ENCODE measurements at places on chromosomes 6 and 20.

- no peak for DNase-seq
Observed at GRCh38 chr20:13430346-13431002, 208.3 kb downstream of the TASP1 start.

DNA sequence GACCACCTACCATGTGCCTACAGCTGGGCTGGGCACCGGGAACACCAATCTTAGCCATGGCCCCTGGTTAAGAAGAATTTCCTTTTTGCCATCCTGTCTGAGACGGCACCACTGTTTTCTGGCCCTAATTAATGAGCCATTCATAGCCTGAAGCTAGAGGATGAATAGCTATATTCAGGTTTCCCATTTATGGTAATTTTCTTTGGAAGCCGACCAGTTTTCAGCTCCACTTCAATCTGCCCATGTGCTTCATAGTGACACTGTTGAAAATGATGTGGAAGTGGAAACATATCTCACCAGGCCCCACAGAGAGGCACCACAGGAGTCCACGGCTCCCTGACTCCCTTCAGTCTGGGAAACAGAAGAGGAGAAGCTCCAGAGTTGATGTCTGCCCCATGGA lies 22.6 kb upstream of the ULBP3 start:
- no peak for DNase-seq

DNA sequence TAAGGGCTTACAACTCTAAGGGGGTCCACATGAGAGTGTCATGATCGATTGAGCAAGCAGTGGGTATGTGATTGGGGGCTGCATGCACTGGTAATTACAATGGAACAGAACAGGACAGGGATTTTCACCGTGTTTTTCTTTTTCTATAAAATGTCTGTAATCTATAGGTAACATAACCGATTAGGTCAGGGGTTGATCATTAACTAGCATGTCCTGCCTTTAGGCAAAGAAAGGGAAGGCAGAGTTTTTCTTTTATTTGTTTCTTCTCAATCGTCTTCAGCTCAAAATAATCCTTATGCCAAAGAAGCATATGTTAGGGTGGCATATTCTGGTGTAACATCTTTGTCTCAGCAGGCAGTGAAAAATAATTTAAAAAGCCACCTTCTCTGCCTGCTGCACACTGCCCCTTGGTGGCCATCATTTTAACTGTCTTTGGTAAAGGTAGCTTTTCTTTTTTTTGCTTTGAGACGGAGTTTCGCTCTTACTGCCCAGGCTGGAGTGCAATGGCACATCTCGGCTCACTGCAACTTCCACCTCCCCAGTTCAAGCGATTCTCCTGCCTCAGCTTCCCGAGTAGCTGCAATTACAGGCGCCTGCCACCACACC lies 9.7 kb upstream of the CEP43 start:
- DNase-seq: no peak

DNA sequence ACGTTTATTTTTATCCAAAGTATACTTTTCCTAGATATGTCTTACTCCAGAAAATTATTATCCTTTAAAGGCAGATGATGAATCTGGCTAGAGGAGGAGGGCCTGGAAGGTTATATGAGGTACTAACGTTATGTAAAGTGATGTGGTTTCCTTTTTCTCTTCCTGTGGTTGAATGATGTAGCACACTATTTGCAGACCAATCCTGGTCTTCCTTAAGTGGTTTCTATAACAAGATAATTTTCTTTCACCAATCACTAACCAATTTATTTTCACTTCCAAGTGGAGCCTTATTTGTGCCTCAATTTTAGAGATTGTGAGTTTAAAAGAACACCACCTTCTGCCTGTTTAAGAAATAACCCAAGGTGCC lies 154.6 kb upstream of the SOX4 start:
- no peak for DNase-seq

DNA sequence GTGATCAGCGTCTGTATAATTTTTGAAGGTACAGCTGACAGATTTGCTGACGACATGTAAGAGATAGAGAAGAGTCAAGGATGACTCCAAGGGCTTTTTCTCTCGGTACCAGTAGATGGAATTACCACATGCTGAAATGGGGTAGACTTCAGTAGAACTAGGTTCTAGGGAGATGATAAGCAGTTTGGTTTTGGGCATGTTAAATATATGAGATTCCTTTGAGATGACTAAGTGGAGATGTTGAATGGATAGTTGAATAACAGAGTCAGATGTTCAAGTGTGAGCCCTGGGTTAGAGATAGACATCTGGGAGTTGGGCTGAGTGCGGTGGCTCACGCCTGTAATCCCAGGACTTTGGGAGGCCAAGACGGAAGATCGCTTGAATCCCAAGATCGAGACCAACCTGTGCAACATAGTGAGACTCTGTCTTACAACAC lies 50.0 kb downstream of the PHF20 start:
- DNase-seq: no peak

DNA sequence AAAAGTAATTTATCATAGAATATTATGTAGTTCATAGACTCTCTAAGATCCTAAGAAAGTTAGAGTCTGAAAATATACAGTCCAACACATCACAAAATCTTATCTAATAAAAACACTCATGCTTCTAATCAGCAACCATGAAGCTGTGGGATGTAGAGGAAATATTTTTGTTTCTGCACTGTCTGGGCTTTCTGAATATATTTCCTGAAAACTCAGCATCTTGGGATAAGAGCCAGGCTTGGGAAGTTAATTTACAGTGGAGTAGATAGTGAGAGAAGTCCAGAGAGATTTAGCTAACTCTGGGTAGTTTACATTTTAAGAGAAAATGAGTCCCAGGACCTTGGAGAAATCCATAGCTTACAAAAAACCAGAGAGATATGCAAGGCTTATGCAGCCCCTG lies 150.4 kb upstream of the BMP5 start:
- no peak for DNase-seq

GRCh38 chr20:1191299-1191698 lies 6.5 kb upstream of the TMEM74B start:
- DNase-seq: no peak

DNA sequence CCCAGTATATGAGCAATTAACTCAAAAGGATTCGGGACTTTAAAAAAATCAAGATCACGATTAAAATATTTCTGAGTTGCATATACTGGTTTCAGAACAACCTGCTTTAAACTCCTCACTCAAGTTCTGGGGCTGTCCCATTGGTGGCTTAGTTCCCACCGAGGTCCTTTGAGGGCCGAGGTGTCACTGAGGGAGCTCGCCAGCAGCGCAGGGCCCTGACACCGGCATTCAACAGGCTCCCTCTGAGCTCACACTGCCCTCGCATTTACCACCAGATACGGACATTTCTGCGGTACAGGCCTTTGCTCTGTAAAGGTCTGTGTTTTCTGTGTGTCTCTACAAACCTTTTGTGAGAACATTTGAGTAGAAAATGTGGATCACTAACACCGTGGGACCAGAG lies 24.4 kb upstream of the BNIP5 start:
- no peak for DNase-seq

GRCh38 chr6:105810105-105810921 lies 275.8 kb upstream of the PRDM1 start:
- no peak for DNase-seq

GRCh38 chr6:56772737-56773184 lies 130.1 kb upstream of the DST start:
- no peak for DNase-seq

DNA sequence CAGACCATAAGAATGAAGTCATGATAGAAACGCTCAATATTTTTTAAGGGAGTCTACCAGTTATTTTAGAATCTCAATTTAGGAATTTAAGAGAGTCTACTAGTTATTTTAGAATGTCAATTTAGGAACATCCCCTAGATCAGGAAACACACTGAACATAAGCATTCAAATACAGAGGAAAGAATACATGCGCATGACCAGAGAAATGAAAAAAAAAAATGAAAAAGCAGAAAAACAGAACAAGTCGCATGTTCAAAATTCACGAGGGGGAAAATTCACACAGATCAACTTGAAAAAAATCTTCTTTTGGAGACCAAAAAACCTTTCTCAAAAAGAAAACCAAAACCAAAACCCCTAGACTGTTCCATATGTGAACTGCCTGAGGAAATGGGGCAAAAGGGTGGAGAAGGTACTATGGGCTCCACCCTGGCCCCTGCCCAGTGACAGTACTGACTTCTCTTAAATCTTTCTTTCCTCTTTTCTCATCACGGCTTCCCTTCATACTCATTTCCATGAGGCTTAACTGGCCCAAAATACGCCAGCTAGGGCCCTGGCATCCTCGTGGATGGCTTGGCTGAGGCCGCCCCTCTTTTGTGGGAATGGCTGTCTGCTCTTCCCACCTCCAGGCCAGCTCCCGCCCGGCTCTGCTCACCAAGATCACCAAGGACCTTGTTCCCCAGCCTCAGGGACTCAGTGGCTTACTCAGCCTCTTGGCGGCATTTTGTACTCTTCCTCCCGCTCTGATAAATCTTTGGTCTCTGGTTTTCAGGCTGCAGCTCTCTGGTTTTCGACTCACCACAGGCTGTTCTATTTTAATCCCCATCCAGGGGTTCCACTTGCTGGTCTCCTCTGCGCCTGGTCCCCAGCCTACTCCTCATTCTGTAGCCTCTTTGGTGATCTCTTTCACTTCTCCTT lies 11.2 kb downstream of the ZBTB2 start:
- DNase-seq: no peak

DNA sequence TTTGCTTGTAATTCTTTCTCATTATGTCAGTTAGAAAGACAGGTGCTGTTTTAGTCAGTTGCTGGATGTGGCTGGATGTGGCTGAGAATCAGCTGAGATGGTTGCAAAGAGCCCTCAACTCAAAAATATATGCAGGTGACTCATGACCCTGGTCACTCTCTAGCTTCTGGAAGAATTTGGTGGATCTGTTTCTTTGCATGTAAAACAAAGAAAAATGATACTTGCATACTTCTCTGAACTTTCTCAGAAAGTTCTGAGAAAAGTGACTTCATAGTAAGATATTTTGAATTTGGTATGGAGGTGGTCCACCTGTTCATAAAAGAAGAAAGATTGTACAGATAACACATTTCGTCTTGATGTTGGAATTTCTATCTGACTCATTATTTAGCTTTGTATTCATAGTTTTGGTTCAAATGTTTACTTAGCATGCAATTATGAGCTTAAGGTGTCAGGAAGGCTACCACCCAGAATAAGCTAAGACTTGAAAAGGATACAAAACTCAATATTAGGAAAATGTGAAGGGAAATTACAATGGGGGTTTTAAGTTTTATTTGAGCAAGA lies 163.2 kb upstream of the OLIG3 start:
- no peak for DNase-seq

GRCh38 chr20:46946796-46947195 lies 52.2 kb downstream of the EYA2 start:
- DNase-seq: no peak

- DNase-seq: no peak
Observed at GRCh38 chr20:41261790-41262717, 55.5 kb downstream of the ZHX3 start.

DNA sequence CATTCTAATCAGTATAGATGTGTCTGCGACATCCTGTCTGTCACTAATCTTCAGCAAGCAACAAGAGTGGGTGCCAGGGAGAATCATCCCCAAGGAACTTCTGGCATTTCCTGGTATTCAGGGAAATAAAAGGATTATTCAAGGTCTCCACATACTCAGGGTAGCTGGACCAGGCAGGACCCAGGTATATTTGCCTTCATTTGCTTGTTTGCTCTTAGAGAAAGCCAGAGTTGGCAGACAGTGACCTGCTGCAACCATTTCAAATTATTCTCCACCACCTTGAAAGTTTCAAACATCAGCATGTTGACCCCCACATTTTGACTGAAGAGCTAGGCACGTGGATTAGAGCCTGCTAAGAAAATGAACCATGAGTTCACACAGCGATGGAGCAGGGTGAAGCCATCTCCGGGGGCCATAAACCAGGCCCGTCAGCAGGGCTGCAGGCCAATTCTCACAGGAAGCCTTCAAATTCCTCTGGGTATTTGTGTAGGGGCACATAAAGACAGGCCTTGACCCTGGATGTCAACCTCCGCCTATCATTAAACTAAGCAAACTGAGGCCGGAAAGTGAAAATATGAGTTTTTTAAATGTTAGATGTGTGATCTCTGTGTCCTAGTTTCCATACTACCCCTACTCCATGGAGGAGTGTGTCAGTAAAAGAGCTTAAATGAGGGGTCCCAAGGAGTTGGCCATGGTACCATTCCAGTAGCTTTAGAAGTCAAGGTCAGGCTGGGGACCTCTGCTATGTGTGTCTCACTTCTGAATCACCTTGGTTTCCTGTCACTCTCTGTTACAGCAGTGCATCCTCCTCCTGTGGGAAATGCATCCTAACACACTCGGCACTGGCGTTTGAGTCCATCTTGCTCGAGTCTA lies 32.9 kb downstream of the TRAM2 start:
- no peak for DNase-seq

DNA sequence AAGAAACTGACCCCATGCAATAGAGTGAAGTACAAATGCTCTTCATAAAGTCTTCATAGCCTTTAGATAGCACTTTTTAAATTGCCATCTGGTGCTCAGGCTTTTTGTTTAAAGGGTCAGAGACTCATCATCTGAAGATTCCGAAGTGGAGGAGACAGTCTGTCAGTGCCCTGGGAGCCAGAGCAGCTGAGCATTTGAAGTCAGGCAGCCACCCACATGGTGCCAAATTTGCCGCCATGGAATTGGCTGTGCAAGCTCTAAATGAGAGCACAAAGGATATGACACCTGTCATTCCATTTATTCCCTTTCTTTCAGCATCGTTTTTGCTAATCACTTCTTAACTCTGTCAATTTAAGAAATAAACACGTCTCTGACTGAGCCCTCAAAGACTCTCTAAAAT lies 32.8 kb upstream of the CEP162 start:
- no peak for DNase-seq

DNA sequence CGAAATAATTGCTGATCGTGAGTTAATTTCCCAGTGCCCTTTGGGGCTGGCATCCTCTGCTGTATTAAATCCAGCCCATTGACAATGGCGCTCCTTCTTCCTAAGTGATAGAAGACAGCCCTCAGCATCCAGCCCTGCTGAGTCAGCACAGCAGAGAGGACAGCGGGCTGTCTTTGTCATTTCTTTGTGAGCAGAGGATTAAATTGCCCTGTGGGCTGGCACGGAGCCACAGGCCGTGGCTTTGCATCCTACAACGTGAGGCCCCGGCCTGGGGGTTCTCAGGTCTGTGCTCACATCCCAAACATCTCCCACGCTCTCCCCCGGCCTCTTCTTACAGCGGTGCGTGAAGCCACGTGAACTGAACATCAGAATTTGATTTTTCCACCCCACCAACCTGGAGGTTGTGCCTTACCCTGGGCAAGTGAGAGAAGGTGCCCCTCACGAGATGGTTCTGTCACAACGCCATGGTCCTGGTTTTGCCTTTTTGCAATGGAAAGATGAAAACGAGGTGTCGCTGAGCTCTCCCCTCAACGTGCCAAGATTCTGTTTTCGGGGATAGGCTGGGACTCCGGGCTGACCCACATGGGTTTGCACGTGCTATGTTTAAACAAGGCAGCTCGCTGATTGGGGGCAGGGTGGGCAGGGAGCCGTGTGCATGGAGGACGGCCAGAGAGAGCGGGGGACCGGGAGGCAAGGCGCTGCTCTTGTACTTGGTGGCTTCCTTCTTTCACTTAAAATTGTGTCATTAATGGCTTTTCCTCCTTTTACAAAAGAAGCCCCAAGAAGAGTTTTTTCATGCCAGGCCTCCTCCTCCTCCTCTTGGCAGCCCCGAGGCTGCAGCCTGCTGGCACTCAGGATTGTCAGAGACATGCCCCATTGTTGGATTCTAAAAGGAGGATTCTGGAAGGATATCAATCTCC lies 19.5 kb downstream of the CDH4 start:
- DNase-seq: no peak

GRCh38 chr6:110949679-110950285 lies 8.7 kb upstream of the GTF3C6 start:
- DNase-seq: no peak
